ENCODE measurements at places on chromosomes 2 and 18.

GRCh38 chr18:66005831-66006588 is 255.2 kb downstream of the CDH7 start:
- DNase-seq = no peak

DNA sequence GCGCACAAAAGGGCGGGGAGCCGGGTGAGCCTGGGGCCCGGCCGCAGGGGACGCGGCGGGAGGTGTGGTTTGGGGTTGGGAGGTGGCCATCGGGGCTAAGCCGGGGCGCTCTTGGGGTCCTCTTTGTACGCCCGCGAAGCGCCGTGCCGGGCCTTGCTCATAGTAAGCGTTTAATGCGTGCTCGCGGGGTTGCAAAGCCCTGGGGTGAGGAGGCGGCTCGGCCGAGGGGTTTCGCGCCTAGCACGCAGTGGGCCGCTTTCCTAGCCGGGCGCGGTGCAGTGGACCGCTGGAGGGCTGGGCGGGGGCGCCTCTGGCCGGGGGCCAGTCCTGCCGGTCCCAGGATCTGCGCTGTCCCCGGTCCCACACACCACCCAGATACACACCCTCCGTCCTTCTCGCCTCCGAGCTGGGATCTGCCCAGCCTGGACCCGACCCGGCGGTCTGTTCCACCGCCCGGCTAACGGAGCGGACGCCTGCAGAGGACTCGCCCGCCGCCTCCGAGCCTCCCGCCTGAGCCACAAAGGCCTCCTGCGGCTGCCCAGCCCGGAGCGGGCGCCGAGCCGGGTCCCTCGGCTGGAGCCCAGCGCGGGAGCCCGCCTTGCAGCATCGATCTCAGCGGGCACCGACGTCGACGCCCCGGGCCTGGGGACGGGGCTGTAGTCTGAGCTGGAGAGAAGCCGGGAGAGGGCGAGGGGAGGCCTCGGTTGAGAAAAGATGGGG is 564 bp downstream of the DPYSL5 start:
- DNase-seq = no peak

DNA sequence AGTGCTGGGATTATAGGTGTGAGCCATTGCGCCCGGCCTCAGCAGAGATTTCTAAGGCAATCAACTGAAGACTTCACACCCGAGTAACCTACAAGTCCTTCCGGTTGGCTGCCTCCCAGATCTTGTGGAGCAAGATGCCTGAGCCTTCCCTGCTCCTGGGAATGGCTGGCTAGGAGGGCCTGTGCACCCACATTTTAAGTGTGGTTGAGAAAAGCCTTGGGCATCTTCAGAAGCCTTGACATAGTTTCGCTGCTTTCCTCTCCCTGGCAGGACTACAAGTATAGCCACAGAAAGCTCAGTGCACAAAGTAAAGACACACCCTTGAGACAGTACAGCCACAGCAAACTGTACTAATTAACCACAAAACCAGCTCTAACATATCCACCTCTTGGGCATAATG is 35.2 kb downstream of the E2F6 start:
- DNase-seq = no peak

DNA sequence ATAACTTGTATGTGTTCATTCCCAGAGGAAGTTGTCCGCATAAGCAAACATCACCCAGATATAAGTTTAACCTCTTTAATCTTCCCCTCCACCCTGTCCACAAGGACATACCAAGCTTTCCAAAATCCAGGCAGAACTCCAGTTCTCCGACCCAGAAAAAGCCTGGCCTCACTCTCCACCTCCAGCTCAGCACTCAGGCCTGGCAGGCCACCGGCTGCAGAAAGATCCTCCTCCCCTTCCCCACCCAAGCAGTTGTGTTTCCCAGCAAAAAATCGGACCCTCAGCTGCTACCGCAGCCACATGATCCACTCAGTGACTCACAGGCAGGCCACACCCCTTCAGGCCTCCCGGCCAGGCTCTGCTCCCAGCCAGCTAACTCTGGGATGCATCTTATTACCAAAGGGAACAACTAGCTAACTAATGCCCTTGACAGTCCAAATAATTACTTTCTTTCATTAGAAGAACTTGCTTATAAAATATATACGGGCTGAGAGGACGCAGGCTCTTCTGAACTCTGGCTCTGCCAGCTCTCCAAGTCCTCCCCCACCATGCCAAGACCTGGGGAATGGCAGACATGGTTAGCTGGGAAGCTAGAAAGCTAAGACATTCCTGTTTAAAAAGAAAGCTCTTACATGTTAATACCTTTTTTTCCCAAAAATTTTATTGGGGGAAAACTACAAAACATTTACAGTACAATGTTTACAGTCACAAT is 4.5 kb downstream of the ZFP36L2 start:
- peak; percentile 70 for DNase-seq

DNA sequence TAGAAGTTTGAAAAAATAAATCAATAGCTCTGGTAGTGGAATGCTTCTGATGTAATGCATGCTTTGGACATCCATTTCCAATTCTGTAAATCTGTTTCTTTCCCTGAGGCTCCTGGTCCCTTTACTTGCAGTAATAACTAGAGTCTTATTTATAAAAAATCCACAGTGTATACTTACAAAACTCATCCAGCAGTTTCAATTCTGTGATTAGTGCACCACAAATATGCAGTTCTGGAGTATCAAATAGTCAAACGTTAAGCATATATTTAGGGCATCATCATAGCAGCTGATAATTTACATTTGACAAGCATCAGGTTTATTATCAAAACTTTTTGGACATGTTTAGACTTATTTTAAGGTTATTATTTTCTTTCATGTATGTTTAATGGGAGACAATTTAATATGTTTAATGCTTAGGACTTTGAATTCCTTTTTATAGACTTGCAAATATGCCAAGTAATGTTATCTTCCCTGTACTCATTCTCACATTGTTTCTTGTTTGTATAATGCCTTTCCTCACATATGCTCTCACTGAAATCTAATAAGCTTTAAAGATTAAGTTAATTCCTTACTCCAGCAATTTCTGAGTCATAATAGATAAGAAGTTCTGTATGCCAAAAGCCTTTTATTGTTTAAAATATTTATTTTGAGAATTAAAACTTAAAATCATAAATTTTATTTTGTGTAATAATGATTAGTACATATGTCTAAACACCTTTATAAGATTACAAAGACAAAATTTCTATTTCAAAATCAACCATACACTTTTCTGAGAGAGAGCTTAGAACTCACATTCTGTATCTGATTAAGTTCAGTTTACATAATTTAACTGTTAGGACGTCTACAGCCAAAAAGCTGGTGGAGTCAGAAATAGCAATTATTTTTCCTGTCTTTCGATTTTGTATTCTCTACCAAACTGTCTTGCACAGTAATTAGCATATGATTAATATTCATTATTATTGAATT is 341.5 kb upstream of the TMEFF2 start:
- no peak for DNase-seq

- DNase-seq = no peak
Observed at GRCh38 chr2:72750977-72751639, 74.7 kb downstream of the EXOC6B start.

GRCh38 chr2:119575439-119575838 is 31.2 kb downstream of the CFAP221 start:
- DNase-seq = no peak

GRCh38 chr2:37090019-37090477 is 5.7 kb downstream of the GPATCH11 start:
- no peak for DNase-seq

DNA sequence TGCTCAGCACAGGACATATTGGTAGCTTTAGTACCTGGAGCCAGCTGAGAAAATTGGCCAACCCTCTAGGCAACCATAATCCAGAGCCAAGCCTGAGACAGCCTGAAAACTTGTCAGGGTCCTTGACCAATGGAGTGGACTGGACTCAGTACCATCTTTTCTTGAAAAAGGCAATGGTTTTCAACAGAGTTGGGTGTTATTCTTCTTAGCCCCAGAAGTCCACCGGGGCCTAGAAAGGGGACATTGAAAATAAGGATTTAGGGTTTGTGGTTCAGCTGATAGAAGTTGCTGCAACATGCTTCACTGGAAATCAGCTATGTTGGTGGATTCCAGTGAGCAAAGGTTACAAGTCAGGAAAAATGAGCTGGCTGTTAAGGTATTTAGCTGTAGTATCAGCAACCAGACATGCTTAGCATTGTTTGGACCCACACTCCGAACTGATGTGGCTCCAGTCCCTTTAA is 22.1 kb upstream of the CNOT11 start:
- DNase-seq = no peak

DNA sequence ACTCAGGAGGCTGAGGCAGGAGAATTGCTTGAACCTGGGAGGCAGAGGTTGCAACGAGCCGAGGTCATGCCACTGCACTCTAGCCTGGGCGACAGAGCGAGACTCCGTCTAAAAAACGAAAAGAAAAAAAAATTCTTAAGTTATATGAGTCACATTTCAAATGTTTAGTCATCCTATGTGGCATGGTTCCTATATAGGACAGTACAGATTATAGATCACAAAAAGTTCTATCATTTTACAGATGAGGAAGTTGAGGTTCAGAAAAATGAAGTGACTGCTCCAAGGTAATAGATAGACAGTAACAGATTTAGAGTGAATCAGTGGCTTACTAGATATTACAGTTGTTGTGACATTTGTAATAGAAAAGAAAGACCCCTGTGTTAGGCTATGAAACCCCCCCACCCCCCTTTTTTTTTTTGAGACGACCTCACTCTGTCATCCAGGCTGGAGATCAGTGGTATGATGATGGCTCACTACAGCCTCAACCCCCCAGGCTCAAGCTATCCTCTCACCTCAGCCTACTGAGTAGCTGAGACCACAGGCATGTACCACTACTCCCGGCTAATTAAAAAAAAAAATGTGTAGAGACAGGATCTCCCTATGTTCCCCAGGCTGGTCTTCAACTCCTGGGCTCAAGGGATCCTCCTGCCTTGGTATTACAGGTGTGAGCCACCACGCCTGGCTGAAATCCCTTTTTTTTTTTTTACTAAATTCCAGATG is 22.7 kb downstream of the PTPN4 start:
- no peak for DNase-seq

DNA sequence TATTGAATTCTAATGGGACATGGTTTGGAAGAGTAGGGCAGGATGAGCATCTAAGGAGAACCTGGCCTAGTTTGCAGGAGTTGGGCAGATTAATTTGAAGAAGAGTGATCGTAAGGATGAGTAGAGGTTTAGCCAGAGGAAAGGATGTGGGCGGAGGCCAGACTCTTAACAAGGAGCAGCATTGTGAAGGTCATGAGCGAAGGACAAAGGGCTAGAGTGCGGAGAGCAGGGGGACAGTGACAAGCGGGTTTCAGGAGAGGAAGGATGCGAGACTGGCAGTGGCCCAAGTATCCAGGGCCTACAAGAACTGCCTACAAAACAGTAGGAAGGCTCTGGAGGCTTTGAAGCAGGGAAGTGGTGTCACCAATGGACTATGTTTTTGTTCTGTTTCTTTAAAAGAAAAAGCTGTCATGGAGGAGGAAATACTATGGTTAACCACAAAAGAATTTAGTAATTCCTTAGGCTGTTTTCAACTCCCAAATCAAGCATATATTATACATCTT is 20.1 kb downstream of the SLC66A3 start:
- DNase-seq = no peak

DNA sequence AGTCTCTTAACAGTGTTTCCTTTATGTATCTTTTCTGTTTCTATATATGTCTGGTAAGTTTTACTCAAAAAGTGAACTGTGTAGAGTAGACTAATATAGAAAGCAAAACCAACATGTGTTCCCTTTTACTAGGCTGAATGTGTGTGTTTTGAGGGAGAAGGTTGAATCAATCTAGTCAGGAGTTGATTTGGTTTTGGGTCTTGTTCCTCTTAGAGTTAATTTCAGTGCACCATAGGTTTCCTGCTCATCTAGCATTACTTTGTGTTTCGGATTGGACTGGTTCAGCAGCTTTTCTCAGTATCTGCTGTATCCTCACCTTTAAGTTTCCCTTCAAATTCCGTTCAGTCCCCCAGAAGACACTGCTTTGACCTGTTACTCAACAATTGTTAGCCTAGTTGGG is 52.0 kb upstream of the TRIM43 start:
- peak; percentile 74 for DNase-seq

GRCh38 chr2:21195326-21195725 is 71.6 kb downstream of the TDRD15 start:
- DNase-seq = no peak

GRCh38 chr2:29304399-29305060 is 189.3 kb downstream of the CLIP4 start:
- DNase-seq = no peak

DNA sequence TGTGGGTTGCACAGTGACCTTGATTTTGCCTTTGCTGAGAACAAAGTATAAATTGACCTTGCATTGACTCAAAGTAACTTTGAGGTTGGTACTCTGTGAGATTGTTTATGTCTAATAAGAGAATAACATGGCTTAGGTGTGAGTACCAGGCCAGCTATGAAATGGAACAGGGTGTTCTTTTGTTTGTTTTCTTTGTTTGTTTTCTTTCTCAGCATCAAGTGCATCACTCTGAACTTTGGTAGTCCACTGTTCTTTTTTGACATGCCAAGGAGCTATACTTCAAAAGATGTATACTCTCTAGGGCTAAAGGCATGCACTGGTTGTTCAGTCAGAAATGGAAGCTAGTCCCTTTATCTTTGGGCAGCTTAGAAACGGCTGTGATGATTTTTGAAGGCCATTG is 5.1 kb downstream of the ABCB11 start:
- DNase-seq = no peak

Data from activated CD4-positive, alpha-beta T cell treated with anti-CD3 and anti-CD28 coated beads, Interleukin-10, Interleukin-2, amounts not matched to agents 100 ng/mL and 50 ng/mL, durations not matched to agents 16 hours and 8 hours (primary cell).